Vagina (tissue), 2 donors: ENCODE measurements at places on chromosomes 6 and 20.

- no peak for DNase-seq
These were observed 52.6 kb upstream of the SMIM29 start for GRCh38 chr6:34301408-34301807.

- no peak for DNase-seq
These were observed 653.6 kb upstream of the FLRT3 start for GRCh38 chr20:14991023-14991422.

DNA sequence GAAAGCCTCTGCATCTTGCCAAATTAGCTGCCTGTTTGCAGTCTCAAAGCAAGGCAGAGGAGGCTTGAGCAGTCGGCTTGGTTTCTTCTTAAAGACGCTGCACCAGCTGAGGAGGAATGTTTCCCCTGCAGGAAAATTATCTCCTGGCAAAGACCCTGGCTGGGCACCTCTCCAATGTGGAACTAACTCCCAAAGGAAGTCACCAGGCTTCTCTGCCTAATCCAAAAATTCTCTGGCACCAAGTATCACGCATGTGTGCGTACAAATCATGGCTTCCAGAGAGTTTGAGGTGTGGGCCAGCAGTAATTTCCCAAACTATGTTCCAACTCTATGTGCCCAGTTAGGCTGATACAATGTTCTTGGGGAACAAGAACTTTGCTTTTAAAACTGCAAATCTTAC lies 176.2 kb downstream of the KIF16B start:
- DNase-seq, result no peak

- DNase-seq, result no peak
These were observed 841.4 kb upstream of the MAP3K7 start for GRCh38 chr6:91428296-91428695.

DNA sequence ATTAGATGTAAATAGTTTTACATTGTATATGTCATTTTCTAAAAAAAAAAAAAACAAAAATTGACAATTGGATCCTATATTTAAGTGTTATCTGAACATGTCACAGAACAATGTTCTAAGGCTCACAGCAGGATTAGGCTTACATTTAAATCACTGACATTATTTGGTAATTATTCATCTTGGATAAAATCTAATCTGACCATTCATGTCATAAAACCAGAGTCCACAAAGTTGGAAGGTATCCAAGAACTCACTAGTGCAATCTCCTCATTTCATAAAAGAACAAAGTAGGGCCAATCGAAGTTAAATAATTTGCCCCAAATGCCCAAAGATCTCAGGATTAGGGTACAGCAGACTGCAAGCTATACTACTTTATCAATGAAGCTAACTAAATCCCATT lies 73.0 kb downstream of the PDSS2 start:
- no peak for DNase-seq

DNA sequence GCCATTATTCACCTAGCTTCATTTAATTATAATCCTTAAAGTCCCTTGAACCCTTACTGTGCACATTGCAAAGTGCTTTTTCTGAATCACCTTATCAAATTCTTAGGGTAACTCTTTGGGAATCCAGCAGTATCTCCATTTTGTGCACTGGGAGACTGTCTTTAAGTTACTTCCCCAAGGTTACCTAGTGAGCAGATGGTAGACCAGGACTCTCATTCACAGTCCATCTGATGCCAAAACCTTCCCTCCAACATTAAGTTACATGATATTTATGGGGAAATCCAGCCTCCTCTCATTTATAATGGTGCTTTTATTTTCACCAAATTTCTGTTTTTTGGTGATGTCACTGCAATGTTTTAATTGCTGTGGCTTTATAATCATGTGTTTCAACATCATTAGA lies 75.7 kb downstream of the NCOA7 start:
- DNase-seq, result no peak

DNA sequence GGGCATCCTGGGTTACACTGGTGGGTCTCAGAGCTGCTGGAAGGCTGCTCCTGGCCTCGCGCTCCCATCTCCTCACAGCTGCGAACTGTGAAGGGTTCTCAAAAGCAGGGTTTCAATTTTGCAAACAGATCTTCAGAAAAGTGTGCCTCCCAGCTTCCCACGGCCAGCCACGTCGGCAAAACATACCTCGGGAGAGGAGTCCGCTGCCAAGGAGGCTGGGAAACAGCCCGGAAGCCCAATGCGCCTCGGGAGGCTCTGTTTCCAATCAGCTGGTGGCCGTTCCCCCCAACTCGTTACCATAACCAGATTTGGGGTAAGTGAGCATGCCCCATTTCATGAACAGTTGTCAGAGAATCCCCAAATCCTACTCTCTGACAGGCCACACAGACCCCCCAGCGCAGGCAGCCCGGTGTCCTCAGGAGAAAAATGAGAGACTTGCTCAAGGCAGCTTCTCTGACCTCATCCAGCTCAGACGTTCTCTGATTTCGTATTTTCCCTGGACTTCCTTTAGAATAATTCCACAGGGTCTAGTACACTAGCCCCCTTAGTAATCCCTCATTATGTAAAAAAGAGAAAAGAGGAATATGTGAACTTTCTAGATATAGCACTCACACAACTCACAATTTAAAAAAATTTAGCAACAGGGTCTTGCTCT lies 98.4 kb downstream of the SNX5 start:
- no peak for DNase-seq

DNA sequence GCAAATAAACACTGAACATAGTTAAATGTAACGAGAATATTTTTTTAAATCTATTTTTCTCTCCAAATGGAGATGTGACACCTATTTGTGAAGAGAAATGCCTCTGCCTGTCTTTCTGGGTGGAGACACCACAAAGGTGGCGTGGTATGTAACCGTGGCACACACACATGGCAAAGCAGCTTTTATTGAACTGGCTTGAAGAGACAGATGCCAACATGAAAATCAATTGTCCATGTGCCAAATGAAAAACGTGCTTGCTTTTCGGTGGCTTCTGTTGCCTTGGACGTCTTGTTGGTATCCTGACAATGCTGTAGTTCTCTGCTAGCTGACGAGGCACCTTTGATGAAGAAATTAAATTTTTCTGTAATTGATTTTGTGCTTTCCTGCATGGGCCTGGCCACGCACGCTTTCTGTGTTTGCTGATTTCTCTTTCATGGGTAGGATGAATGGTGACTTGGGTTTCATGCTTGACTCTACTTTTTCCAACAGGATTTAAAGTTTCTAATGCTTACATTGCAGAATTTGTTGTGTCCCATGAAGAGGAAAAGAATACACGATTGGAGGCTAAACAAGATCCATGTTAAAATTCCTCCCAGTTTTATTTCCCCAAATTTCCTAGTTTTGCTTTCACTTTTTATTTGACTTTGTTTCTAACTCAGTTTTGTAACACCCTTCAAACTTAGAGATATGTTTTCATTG lies 202.6 kb downstream of the TMEM242 start:
- no peak for DNase-seq

GRCh38 chr20:1955217-1955616 lies 38.6 kb downstream of the PDYN start:
- no peak for DNase-seq

DNA sequence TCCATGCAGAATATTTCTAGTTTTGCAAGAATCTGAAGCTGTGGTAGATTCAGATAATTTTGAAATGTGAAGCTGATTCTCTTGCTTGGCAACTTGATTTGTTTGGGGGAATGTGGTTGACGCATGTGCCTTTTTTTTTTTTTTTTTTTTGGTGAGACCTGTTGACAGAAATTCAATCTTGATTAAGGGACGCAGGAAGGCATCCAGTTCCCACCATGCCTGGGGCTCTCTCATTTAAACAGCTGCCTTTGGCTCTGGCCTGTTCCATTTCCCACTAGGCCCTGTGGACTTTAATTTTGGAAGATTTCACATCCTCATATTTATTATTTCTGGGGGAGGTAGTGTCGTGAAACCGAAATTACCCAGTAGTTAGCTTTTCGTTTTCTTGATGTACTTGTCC lies 8.6 kb downstream of the TPX2 start:
- no peak for DNase-seq

- DNase-seq, result no peak
These were observed 41.5 kb downstream of the SNRNP48 start for GRCh38 chr6:7631466-7631865.

DNA sequence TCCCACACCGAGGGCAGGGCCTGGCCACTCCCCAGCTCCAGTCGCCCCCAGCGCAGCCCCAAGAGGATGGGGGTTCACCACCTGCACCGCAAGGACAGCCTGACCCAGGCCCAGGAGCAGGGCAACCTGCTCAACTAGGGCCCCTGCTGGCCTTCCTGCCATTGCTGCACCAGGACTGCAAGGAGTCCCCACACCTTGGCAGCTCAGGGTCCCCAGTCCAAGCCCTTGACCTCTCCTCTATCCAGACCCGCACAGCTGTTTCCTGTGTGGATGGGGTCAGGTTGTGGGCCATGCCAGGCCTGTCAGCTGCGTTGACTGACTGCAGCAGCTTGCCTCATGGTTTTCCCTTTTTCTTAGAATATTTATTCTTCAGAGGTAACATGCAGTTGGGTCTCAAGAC lies 4.4 kb downstream of the LRRC73 start:
- DNase-seq, result no peak

DNA sequence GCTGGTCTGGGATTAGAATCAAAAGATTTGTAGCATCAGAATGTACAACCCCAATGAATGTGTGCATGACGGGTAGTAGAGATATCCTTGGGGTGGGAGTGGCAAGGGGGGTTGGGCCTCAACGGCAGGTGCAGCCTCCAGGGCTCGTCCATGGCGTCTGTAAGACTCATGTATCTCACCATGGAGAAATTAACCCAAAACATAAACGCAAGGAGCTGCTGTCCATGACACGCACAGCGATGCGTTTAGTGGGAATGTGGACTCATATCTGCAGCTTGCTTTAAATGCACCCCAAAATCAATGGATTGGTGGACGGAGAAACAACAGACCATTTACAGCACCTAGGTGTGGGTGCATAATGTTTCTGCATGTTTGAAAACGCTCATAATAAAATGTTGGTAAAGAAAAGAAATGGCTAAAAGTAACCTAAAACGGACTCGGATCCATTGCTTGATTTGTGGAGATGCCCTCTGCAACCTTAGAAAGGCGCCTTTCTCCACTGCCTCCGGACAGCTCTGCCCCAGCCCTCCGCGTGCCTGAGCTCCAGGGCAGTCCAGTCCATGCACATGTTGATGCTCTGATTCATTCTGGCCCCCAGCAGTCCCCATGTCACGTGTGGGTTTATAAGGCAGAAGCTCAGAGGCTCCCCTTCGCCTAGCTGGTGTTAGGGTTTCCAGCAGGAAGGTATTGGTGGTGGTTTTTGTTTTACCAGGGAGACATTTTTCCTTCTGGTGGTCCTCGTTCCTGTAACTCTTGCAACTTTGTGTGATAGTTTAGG lies 24.5 kb downstream of the PYGB start:
- no peak for DNase-seq

DNA sequence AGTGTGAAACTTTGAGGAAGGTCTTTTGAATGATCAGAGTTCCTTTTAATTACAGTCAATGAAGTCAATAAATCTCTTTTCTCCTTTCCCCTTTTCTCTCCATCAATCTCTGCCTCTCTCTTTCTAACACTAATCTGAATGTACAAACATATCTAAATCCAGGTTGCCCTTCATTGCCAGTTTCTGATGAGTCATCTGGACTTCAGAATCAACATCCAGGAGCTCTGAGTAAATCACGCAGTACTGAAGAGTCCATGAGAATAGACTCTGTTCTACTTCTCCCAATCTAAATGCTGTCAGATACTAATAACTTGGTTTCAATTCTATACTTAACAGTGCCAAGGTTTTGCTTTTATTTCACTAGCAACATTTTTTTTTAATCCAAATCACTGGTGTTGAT lies 238.7 kb upstream of the THEMIS start:
- no peak for DNase-seq

DNA sequence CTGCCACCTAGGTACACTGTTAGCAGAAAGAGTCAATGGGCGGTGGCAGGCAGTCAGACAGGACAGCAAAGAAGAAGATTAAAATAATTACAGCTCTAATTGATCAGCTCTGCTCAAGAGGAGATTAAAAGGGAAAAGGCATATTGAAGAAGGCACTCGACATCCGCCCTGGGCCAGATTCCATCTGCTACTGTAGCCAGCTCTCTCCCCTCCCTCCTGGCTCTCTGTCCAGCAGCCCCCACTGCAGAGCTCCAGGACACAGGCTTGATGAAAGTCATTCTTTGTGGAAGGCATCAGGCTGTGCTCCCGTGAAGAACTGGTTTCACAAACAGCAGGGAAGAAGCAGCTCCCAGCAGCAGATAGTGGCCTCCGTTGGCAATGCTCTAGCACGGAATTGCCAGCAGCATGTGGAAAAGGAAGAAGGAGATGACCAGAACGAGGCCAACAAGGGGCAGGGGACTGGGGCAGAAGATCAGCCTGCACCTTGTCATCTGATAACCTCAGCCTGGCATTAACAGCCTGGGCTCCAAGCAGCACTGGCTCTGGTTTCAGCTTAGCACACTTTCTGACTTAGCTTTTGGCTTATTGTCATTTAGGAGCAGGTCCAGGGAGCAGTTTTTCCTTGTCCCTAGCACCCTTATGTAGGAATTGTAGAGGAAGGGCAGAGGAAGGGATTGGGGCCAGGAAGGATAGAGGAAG lies 465.9 kb downstream of the KIF16B start:
- no peak for DNase-seq

GRCh38 chr6:131862476-131862875 lies 54.7 kb downstream of the ENPP1 start:
- DNase-seq, result no peak

DNA sequence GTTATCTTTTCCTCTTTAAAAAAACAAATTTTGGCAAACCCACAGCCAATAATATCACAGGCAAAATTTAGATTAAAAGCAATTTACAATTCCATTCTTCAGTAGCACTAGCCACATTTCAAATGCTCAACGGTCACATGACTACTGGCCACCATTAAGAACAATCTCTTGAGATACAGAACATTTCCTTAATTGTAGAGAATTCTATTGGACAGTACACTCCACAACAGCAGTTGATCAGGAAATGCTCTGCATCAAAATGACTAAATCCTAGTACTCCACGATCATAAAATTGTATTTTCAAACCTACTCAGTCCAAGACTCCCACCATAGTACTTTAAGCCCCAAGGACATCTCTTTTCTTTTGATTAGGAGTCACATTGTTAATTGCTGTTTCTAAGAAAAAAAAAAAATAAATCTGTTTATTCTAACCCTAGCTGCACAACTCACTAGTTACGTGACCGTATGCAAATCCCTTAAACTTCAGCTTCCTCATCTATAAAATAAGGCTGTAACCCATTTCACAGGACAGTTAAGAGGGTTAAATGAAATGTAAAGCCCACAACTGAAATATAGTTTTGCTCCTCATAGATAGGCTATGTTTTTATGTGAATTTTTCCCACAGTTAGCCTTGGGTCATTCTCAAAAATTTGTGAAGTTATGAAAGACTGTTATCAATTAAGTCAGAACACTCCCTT lies 9.8 kb downstream of the C6orf62 start:
- no peak for DNase-seq

DNA sequence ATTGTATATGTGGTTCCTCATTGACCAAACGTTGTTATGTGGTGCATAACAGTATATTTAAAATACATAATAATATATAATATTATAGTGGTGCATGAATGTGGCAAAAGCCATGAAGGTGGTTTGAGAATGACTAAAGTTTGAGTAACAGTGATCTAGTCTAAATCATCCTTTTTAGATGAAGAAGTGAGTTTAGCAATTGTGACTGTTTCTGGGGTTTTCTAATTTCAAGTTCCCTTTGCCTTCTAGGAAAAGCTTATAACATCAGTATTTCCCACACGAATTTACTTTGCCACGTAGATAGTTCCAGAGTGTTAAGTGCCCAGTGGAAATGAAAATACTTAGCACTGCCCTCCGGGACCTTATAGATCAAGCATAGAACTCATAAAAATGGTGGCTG lies 40.9 kb downstream of the ARFGEF2 start:
- DNase-seq, result no peak

GRCh38 chr6:170221052-170221752 lies 69.7 kb downstream of the DLL1 start:
- no peak for DNase-seq

- no peak for DNase-seq
These were observed 54.1 kb upstream of the SASH1 start for GRCh38 chr6:148288541-148288940.
